GM12892 (cell line): ENCODE measurements at places on chromosomes 4 and X.

- DNase-seq: peak; percentile 14
Measured at GRCh38 chr4:103498161-103499070, 221.4 kb downstream of the TACR3 start.

DNA sequence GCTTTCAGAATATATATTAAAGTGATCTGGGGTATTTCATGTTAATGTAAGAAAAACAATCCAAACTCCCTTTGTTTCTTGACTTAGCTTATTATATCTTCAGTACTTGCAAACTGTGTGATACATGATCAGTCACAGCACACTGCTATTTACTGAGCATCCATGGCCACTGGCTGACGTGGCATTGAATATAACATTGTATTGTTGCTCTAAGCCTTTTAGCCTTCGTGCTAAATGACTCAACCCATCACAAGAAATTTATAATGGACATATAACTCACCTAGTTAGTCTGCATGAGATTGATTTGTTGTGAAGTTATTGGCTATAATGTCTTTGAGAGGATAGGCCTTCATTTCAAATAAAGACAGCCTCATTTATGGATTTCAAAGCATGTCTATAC lies 642.6 kb downstream of the IL1RAPL1 start:
- no peak for DNase-seq

DNA sequence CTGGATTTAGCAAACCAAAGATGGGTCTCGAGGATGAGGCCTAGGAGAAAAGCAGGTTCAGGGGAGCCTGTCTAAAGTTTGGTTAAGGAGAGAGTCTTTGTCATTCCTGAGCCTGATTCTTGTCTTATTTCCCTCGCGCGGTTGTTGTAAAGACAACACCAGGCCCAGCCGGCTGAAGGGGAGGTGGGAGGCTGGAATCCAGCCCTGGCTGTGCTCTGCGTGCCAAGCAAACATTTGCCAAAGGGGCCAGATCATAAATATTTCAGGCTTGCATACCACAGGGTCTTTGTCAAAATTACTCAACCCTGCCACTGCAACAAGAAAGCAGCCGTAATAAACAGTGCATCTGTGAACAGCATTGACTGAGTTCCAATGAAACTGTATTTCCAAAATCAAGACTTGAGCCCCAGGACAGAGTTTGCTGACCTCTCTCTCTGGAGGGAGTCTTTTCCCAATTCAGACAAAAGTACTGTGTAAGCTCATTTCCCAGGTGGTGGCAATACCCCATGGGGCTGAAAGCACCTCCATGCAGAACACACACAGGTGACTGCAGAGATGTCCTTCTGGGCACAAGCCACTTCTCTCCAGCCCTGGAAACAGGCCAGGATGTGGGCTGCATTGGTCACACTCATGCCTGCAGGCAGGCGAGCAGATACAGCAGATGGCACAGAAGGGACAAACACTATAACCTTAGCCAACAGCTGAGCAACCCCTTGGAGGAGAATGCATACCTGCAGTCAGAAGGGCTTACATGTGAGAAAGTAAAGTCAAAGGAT lies 320.3 kb downstream of the STK32B start:
- DNase-seq: no peak

- no peak for DNase-seq
Measured at GRCh38 chrX:69615342-69615741, 571 bp upstream of the EDA start.

- DNase-seq: no peak
Measured at GRCh38 chrX:17242470-17242869, 132.5 kb upstream of the NHS start.

GRCh38 chrX:36898301-36898700 lies 109.9 kb upstream of the FAM47C start:
- no peak for DNase-seq

GRCh38 chrX:19448077-19448476 lies 67.2 kb downstream of the MAP3K15 start:
- no peak for DNase-seq

DNA sequence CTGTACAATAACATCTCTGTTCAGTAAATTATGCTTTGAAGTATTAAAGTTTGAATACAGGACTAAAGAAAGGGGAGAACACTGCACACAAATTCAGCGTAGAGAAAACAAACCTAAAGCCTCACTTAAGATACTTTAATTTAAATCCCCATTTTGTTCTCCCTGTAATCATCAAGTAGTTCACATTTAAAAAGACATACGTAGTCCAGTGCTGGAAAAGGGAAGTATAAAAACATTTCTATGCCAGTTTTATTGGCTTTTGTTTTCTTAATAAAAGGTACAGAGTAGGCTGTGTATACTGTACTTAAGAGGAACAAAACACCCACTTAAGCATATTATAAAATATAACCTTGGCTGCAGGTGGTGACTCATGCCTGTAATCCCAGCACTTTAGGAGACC lies 101.6 kb downstream of the FGF16 start:
- DNase-seq: no peak

DNA sequence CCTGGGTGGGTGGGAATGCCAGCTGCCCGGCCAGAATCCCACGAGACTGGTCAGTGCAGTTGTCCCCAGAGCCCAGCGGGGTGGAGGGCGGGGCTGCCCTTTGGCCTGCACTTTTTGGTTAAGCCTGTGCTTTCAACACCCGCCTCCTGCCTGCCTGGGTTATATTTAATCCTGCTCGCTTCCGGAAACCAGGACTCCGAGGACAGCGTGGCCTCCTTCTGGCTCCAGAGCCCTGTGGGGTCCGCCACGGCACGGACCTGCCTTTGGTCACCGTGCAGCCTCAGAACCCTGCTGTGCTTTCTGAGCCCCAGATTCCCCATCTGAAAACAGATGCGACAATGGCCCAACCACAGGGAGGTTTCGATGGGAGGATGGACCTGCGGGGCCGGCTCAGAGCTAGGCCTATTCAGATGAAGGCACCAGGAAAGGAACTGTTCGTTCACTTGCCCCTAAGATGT lies 29.4 kb upstream of the KIAA0232 start:
- no peak for DNase-seq

GRCh38 chrX:72495046-72495445 lies 77.6 kb downstream of the HDAC8 start:
- no peak for DNase-seq

GRCh38 chr4:17058916-17059741 lies 160.7 kb upstream of the LDB2 start:
- no peak for DNase-seq

DNA sequence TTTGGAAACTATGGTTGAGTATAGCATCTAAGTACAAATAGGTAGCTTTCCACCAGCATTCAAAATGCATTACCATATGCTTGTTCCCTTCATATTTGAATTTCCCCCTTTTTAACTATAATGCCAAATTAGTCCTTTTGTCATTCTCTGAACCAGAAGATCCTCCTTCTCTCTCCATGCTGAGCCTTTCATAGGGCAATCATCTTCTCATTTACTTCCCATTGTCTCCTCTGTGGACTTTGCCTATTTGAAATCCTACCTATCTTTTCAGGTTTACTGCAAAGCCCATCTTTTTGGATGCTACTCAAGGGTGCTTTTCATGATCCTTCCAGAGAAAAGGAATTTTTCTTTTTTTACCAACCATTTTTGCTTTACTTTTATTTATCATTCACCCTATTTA lies 54.7 kb downstream of the DKK2 start:
- no peak for DNase-seq

DNA sequence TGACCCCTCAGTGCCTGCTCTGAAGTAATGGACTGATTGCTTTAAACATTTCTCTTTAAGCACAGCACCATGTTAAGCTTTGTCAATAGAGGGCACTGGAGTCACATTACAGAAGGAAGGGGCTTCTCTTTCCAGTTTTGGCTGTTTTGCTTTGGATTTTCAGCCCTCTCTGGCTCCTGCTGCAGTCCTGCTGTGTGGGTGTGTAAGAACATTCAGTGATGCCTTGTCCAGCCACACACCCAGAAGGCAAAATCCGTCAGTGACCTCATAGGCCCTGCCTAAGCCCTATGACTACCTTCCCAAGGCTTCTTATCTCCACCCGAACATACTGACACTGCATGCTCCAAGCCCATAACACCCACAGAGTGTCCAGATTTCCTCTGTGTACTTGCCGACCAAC lies 215.3 kb upstream of the CTSO start:
- no peak for DNase-seq

DNA sequence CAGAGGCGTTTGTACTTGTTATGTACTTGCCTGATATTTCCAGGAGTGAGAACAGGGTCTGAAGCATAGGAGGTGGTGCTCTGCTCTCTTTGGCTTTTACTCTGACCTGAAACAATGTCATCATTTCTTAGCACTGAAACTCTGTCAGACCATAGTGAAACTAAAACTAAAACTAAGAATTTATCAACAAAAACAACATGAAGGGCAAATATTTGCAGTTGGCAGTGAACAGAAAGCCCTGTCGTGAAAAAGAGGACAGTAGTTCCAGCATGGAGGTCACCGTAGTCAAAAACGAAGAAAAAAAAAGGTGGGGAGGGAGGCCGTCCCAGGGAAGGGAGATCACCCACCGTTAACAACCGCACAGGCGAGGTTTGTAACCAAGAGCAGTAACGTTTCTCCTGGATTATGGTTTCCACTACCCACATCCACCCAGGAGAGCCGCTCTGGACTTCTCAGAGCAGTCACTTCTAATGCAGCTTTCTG lies 97.5 kb downstream of the ANK2 start:
- DNase-seq: no peak

GRCh38 chr4:76883147-76883546 lies 14.8 kb downstream of the SOWAHB start:
- DNase-seq: no peak

- DNase-seq: peak; percentile 53
Measured at GRCh38 chrX:63350941-63351616, at the start of gene SPIN4. Gene SPIN4, minus strand, starts transcription at chrX:63351332. Its CDS starts 513 bp downstream, at chrX:63350819.

- peak; percentile 61 for DNase-seq
Measured at GRCh38 chrX:120468825-120469525, at the start of gene LAMP2. Gene LAMP2, minus strand, starts transcription at chrX:120469296. Its CDS starts 127 bp downstream, at chrX:120469169.

DNA sequence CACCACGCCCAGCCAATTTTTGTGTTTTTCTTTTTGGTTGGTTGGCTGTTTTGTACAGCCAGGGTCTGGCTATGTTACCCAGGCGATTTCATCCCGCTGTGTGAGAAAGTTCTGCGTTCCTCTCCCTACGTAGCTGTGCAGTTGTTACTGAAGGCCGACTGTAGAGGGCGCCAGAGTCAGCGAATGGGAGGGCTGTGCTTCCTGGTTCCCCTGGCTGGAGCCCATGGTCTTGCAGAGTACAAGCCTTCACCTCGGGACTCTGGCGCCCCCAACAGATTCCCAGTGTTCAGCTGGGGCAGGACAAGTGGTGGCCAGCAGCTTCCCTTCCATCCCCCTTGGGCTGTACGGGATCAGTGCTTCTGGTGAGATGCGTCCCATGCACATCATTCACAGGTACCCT lies 5.6 kb upstream of the CT45A1 start:
- no peak for DNase-seq

DNA sequence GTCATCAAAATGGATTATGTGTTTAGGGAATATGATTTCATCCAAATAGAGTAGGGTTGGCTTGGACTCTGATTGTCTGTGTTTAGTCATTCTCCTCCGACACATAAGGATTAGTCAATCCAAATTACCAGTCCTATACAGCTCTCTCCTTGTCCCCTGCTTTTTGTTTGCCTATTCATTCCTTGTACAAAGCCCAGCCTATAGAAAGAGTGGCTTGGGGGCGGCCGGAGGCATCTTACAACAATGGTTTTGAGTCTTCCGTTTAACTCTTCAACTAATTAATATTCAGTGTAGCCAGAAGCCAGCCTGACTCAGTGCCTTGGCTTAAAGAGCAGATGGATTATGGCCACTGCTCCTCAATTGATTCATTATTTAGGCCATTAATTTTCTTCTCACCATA lies 796.6 kb upstream of the POU3F4 start:
- no peak for DNase-seq

- no peak for DNase-seq
Measured at GRCh38 chr4:55183926-55184599, 58.7 kb upstream of the KDR start.
